ENCODE measurements at places on chromosomes 6 and 20. TPM values are rescaled to one million over a fixed set of nuclear protein-coding genes. Genes with fewer than 3 reads are reported as not detected.

DNA sequence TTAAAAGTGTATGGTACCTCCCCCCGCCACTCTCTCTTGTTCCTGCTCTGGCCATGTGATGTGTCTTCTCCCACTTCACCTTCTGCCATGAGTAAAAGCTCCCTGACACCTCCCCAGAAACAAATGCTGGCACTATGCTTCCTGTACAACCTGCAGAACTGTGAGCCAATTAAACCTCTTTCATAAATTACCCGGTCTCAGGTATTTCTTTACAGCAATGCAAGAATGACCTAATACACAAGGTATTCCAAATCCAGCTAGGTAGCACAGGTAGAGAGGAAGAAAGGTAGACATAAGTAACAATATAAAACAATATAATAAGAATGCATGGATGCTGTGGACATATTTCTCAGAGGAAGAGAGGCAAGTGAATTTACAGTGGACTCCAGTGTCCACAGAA, 394.1 kb upstream of the ARID1B start:
- no peak overlapping the region for H3K4me3 ChIP-seq
- DNase-seq: no peak
- no peak overlapping the region for H3K27ac ChIP-seq
- no peaks in the 10 kb centered on the region for H3K36me3 ChIP-seq

GRCh38 chr20:55216525-55217242, 741.3 kb downstream of the DOK5 start:
- no peak for DNase-seq
- H3K36me3 ChIP-seq: no peaks in the 10 kb centered on the region

- no peak overlapping the region for H3K4me3 ChIP-seq
- H3K4me1 ChIP-seq: no peaks in the 10 kb centered on the region
- H3K27ac ChIP-seq: no peak overlapping the region
Observed at GRCh38 chr6:36504982-36505381, 42.3 kb downstream of the STK38 start.

DNA sequence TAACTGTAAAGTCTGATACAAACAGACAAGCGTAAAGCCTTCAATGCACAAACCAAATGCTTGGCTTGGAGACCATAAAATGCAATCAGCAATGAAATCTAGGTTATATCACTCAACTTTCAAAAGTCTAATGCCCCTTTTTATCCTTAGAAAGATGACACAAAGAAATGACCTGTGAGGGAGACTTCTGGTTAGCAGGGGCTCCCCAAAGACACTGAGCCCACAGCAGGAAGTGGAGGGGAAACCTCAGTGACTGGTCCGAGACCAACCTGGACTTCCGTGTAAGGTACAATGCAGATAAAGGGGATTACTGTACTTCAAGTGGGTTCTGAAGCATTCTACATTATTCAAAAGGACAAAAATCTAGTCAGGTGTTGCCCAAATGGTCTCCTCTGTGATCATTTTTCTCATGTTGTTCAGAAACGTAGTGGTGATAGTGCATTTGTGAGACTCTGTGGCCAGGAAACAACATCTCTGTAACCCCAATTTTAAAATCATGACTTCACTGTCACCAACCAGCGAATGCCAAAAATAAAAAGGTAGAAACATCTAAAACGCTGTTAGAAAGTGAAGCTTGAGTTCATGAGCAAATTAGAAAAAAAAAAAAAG, 88.2 kb downstream of the HIVEP2 start:
- no peak for DNase-seq
- H3K4me3 ChIP-seq: no peak overlapping the region
- 0 out of 2 replicates have a peak, but pooled peaks cover 8% of the 10 kb centered on the region for H3K36me3 ChIP-seq
- H3K4me1 ChIP-seq: peaks cover 55% of the 10 kb centered on the region
- no peak overlapping the region for H3K27ac ChIP-seq

DNA sequence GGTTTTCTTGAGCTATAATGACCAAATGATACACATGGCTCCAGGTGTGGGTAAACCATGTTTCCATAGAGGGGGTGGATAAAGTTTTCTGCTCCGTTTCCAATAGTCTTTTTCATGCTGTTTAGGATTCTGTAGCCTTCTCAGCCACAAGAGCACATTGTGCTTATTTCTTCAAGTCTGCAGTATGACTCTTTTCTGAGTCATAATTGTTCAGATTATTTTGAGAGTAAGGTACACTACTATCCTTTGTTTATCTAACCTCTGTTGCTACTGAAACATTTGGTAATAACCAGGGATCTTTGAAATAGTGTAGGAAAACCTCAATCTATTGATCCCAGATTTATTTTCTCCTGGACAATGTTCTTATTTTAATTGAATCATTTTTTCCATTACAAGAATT, 247.9 kb upstream of the BMP2 start:
- H3K27me3 ChIP-seq: no peaks in the 10 kb centered on the region
- no peak for DNase-seq
- no peak overlapping the region for H3K27ac ChIP-seq
- no peak overlapping the region for H3K4me3 ChIP-seq

GRCh38 chr6:72533606-72534005, 88.3 kb upstream of the KCNQ5 start:
- peaks cover 62% of the 10 kb centered on the region for H3K4me1 ChIP-seq
- peak overlapping the region; percentile 57 for H3K27ac ChIP-seq
- no peak overlapping the region for H3K4me3 ChIP-seq
- no peaks in the 10 kb centered on the region for H3K27me3 ChIP-seq
- peak; percentile 12 for DNase-seq
- no peaks in the 10 kb centered on the region for H3K36me3 ChIP-seq

GRCh38 chr6:89270951-89271721, 44.0 kb downstream of the GABRR2 start:
- no peaks in the 10 kb centered on the region for H3K4me1 ChIP-seq
- H3K27ac ChIP-seq: no peak overlapping the region
- no peak for DNase-seq
- H3K4me3 ChIP-seq: no peak overlapping the region
- peaks cover 25% of the 10 kb centered on the region for H3K27me3 ChIP-seq
- no peaks in the 10 kb centered on the region for H3K36me3 ChIP-seq

GRCh38 chr6:87408721-87409155, 966 bp downstream of the CFAP206 start:
- DNase-seq: no peak
- H3K27me3 ChIP-seq: peaks cover 9% of the 10 kb centered on the region
- peak overlapping the region; percentile 66 for H3K27ac ChIP-seq

- peak overlapping the region; percentile 89 for H3K27ac ChIP-seq
- peaks cover 24% of the 10 kb centered on the region for H3K36me3 ChIP-seq
- DNase-seq: peak; percentile 64
- peaks cover 89% of the 10 kb centered on the region for H3K4me1 ChIP-seq
- no peaks in the 10 kb centered on the region for H3K27me3 ChIP-seq
Observed at GRCh38 chr6:17965397-17965796, 22.0 kb downstream of the KIF13A start.

DNA sequence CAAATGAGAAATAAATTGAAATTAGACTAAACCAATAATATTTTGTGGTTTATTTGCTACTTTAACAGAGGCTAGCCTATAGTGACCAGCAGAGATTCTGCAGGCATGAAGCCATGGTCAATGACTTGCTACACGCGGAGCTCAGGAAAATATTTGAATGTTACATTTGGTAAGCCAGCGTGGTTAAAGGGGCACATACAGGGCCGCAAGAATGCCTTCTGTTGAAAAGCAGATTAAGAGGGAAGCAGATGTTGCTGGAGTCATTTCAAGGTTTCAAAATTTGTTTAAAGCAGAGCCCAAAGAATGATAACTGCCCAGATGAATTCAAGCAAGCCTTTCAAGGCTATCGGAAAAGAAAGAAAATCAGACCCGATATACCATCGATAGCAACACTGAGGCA, 294.3 kb upstream of the MAN1A1 start:
- H3K4me3 ChIP-seq: no peak overlapping the region
- DNase-seq: no peak
- H3K4me1 ChIP-seq: no peaks in the 10 kb centered on the region
- no peak overlapping the region for H3K27ac ChIP-seq

DNA sequence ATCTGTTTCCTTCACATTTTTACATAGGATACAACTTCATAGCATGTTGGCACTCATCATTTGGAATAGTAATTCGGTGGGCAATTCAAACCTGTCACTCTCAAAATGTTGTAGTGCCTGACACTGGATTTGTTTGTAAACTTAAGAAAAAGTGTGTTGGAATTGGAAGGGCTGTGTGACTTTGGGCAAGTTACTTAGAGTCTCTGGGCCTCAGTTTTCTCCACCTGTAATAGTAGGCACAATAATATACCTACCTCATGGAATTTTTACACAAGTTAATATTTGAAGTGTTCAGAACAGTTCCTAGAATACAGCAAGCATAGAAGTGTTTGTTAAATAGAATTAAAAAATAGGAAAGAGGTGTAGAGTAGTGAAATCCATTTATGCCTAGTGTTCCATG, 15.0 kb upstream of the BCAS1 start:
- H3K4me3 ChIP-seq: no peak overlapping the region
- peaks cover 42% of the 10 kb centered on the region for H3K4me1 ChIP-seq
- no peaks in the 10 kb centered on the region for H3K36me3 ChIP-seq
- H3K27me3 ChIP-seq: peaks cover 6% of the 10 kb centered on the region
- no peak for DNase-seq

DNA sequence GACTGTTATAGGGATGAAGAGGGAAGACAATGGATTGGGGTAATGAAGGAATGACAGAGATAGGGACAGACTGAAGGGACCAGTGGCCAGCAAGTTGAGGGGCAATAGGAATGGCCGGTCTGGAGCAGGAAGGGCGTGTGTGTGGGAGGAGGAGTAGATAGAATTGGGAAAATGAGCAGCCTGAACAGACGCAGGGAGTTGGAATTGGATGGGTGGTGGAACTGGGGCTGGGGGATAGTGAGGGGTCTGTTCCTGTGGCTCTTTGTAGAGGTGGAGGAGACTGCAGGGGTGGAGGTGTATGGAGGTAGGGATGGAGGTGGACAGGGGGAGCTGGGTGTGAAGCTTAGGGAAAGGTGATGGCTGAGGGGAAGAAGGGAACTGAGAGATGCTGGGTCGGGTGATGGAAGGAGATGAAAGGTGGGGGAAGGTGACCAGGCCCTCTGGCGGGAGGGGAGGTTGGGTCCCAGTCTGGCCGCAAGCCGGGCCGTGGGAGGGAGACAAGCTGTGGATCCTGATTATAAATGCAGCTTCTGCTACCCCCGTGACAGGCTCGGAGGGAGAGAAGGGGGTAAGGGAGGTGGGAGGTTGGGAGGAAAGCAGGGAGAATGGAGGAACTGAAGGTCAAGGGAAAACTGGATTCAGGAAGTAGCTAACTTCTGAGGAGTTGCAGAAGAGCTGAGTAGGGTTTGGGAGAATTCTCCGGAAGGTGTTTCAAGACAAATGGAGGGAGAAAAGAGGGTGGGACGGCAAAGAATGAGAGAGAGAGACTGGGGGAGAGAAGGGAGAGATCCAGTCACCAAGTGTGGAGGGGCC, 5.2 kb downstream of the SYNGAP1 start:
- H3K4me1 ChIP-seq: peaks cover 81% of the 10 kb centered on the region
- peak overlapping the region; percentile 92 for H3K27ac ChIP-seq
- H3K27me3 ChIP-seq: peaks cover 3% of the 10 kb centered on the region

GRCh38 chr6:15088904-15089568, 156.8 kb upstream of the JARID2 start:
- no peak for DNase-seq
- H3K27me3 ChIP-seq: peaks cover 6% of the 10 kb centered on the region
- no peak overlapping the region for H3K27ac ChIP-seq
- H3K36me3 ChIP-seq: no peaks in the 10 kb centered on the region

- no peaks in the 10 kb centered on the region for H3K27me3 ChIP-seq
- H3K27ac ChIP-seq: no peak overlapping the region
- no peak for DNase-seq
- peaks cover 16% of the 10 kb centered on the region for H3K36me3 ChIP-seq
Observed at GRCh38 chr6:127277878-127278843, 11.5 kb downstream of the RNF146 start.

GRCh38 chr6:53059648-53060589, 5.3 kb upstream of the FBXO9 start:
- H3K27me3 ChIP-seq: no peaks in the 10 kb centered on the region
- peak overlapping the region; percentile 88 for H3K27ac ChIP-seq
- H3K4me1 ChIP-seq: peaks cover 37% of the 10 kb centered on the region
- DNase-seq: no peak

DNA sequence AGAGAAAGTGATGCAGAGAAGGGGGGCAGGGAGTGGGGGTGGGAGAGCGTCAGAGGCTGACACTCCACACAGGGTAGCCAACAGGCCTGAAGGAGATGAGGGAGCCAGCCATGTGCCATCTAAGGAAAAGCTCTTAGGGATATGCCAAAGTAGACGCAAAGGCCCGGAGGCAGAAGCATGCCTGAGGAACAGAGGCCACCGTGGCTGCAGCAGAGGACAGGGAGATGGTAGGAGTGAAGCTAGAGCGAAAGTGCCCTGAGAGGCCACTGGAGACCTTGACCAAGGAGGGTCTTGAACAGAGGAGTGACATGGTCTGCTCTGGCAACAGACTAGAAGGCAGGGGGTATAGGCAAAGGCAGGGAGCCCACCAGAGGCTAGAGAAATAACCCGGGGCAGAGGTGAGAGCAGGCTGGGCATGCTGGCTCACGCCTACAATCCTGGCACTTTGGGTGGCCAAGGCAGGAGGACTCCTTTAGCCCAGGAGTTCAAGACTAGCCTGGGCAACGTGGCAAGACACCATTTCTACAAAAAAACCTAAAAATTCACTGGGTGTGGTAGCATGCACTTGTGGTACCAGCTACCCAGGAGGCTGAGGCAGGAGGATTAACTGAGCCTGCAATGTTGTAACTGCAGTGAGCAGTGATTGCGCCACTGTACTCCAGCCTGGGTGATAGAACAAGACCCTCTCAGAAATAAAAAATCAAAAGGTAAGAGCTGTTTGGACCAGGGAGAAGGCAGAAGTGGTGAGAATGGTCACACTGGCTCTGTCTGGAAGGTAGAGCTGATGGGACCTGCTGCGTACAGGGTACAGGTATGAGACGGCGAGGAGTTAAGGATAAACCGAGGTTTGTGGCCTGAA, 6.3 kb downstream of the RRBP1 start:
- DNase-seq: no peak
- peaks cover 71% of the 10 kb centered on the region for H3K36me3 ChIP-seq
- peak overlapping the region; percentile 81 for H3K27ac ChIP-seq
- H3K4me1 ChIP-seq: peaks cover 93% of the 10 kb centered on the region

DNA sequence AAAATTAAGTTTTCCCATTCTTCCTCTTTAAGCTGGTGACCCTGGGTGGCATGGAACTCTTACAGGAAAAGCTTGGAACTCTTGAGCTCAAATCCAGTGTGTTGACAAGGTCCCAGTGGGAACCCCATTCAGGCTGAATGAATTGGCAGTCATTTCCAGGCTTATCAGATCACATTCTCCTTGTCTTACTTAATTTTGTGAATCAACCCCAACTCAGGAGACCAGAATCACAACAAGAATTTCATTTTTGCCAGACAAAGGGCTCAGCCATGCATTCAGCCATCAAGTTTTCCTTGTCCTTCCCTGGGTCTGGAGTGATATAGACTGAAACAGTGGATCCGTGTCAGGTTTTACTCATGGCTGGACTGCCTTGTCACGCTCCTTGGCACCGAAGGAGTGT, 92.1 kb upstream of the EEF1E1 start:
- DNase-seq: no peak
- peaks cover 30% of the 10 kb centered on the region for H3K4me1 ChIP-seq
- no peak overlapping the region for H3K4me3 ChIP-seq
- 0 out of 2 replicates have a peak overlapping the region, but pooled peaks have one; percentile 28 for H3K27ac ChIP-seq
- H3K36me3 ChIP-seq: no peaks in the 10 kb centered on the region
- peaks cover 1% of the 10 kb centered on the region for H3K27me3 ChIP-seq

Gene NHLRC1
- 1.5 TPM for total RNA-seq

Gene TRIM31
- total RNA-seq: not detected

Gene NKAPL
- total RNA-seq: not detected

Gene MYLK4
- 0.13 TPM for total RNA-seq

Gene EIF6
- 189 TPM for total RNA-seq

Gene B3GALT4
- 3.0 TPM for total RNA-seq

Gene RIN2
- total RNA-seq: 42.2 TPM

Gene C6orf47
- 14.8 TPM for total RNA-seq

Gene KIAA0408
- total RNA-seq: 0.96 TPM

Gene DEF6
- 4.2 TPM for total RNA-seq

Gene EYS
- not detected for total RNA-seq

Gene NFATC2
- total RNA-seq: 0.97 TPM
